ENCODE measurements at places on chromosomes 12 and 14.
A peak's percentile ranks its signal among the peaks of the same experiment; 100 is the strongest.

GRCh38 chr14:99671235-99672224 is 12.6 kb upstream of the CYP46A1 start:
- DNase-seq = no peak

GRCh38 chr12:120142231-120142877 is 25.8 kb upstream of the RAB35 start:
- DNase-seq = no peak

GRCh38 chr12:68240975-68241374 is 12.4 kb downstream of the IL22 start:
- no peak for DNase-seq

- no peak for DNase-seq
Measured at GRCh38 chr12:112309797-112310196, 72.4 kb downstream of the HECTD4 start.

DNA sequence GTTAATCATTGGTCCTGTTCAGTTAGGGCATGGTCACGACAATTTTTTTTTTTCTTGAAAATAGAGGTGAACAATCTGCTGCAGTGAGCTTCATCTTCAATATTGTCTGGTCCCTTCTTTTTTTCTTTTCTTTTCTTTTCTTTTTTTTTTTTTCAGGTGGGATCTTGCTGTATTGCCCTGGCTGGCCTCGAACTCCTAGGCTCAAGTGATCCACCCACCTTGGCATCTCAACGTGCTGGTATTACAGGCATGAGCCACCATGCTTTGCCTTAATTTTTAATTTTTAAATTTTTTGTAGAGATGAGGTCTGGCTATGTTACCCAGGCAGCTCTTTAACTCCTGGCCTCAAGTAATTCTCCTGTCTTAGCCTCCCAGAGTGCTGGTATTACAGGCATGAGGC is 36.5 kb downstream of the MIPOL1 start:
- no peak for DNase-seq

- no peak for DNase-seq
Measured at GRCh38 chr14:75411214-75411540, 16.6 kb upstream of the JDP2 start.

- no peak for DNase-seq
Measured at GRCh38 chr12:53064613-53065436, 14.4 kb downstream of the SPRYD3 start.

GRCh38 chr14:52954346-52955214 is 3.7 kb upstream of the FERMT2 start:
- DNase-seq = no peak

- DNase-seq = no peak
Measured at GRCh38 chr12:128853600-128854197, 421 bp downstream of the GLT1D1 start.

DNA sequence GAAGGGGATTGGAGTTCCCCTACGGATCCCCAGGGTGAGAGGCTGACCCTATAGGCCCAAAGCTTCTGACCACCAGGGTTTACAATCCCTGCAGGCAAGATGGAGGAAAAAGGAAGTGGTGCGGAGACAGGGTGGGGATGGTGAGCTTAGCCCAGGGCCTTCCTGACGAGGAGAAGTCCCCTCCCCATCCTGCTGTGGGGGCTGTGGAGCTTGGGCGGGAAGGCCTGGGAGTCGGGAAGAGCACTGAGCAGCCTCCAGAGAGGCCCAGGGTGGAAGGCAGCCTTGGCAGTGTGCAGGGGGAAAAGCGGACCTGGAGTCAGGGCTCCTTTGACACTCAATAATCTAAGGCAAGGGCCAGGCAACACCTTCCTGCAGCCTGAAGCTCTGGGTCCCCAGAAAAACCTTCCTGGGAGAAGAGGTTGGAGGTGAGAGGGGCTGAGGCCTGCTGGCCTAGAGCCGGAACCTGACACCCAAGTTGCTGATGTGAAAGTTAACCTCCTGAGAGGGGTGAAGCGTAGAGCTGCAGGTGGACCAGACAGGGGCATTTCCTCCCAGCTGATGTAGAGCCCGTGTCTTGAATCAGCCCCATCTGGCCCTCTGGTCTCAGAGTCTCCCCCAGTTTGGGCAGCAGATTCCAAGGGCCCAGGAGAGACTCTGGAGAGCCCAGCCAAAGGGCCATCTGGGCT is 6.0 kb downstream of the HDAC7 start:
- DNase-seq = no peak

GRCh38 chr12:94704452-94705306 is 54.3 kb upstream of the TMCC3 start:
- no peak for DNase-seq

GRCh38 chr12:70180130-70180529 is 63.1 kb upstream of the CNOT2 start:
- no peak for DNase-seq

DNA sequence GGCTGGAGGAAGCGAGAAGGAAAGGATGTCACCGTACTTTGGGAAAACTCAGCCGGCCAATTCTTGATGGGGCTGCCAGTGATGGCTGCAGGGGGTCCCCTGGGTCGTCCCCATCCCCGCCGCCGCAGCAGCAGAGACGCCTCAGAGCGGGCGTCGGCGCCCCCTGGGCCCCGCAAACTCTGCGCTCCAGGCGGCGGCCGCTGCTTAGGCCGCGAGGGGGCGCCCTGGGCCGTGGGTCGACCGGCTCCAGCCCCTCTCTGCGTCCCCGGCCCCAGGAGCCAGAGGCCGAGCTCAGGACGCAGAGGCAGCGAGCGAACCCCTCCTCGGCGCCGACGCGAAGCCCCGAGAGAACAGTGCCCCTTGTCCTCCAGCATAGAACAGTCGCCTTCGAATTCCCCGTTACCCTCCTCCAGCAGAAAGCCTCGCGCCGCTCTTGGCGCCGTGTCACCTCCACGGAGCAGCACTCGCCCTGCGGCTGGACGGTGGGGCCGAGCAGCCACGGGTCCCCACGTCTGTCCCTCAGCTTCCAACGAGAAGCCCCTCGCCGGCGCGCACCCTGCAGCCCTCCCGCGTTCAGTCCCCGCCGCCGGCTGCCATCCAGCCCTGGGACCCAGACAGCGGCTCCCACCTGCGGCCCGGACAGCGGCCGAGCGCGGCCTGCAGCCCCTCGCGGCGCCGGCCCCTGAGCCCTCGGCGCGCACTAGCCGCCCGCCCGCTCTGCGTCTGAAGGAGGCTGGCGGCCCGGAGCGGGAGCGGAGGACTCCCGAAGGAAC is 106.6 kb downstream of the PRICKLE1 start:
- DNase-seq = no peak

- DNase-seq = no peak
Measured at GRCh38 chr14:98408713-98409112, 863.3 kb downstream of the BCL11B start.

GRCh38 chr14:35161231-35161630 is 38.9 kb downstream of the PRORP start:
- DNase-seq = no peak

DNA sequence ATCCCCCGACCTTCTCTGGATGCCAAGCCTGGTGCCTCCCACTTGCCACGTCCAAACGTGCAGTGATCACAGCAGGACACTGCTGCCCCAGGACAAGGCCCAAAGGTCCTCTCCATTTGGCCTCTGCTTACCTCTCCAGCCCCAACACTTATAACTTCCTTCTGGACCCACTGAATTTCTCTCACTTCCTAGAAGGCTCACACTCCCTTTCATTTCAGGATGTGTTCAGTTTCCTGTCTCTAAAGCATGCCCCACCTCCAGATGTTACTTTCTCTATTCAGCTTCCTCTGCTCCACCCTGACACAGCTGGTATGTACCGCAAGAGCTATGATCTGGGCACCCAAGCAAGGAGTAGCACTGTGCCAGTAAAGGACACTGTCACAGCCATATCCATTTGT is 33.0 kb downstream of the CDKL1 start:
- peak; percentile 48 for DNase-seq

GRCh38 chr12:32305163-32305562 is 94.2 kb upstream of the FGD4 start:
- no peak for DNase-seq

DNA sequence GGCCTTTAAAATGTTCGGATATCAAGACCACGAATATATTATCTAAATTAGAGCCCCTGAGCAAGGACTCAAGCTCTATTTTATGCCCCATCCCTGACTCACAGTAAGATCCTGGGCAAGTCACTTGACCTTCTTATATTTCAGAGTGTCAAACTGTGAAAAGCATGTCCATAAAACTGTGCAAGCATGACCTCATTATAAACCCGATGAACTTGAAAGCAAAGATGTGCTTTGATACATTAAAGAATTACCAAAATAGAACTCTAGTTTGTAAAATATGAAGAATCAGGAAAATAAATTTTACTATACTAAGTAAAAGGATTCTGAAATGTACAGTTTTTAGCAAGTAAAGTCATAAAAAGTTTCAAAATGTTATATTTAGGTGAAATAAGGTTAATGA is 2.9 kb upstream of the CALM1 start:
- DNase-seq = no peak

DNA sequence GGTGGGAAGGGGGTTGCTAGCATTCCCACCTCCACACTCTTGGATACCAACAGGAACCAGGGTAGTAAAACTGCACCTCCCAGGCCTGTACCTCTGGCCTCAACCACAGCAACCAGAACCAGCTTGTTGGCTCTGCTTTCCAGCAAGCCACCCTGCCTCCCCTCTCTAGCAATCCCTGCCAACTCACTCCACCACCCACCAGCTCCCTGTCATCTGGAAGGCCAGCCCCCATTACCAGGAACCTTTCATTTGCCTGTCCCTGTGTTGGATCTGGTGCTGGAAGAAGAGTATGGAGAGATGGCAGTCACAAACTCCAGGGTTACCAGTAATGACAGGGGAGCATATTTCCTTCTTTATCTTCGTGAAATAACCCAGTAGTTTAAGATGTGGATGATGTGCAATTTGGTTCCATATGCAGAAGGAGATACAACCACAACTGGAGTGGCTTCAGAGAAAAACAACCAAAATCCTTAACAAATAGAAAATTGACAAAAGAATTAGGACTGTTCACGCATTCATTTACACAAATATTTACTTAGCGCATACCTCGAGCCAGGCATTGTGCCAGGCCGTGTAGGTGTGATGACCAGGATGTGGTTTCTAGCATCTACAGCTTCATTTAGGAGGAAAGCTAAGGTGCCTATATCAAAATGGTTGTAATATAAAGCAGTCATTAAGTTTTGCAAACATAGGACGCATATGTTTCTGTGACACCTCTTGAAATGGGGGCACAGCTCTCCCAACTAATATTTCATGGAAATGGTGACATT is 3.4 kb downstream of the B4GALNT3 start:
- DNase-seq = no peak

DNA sequence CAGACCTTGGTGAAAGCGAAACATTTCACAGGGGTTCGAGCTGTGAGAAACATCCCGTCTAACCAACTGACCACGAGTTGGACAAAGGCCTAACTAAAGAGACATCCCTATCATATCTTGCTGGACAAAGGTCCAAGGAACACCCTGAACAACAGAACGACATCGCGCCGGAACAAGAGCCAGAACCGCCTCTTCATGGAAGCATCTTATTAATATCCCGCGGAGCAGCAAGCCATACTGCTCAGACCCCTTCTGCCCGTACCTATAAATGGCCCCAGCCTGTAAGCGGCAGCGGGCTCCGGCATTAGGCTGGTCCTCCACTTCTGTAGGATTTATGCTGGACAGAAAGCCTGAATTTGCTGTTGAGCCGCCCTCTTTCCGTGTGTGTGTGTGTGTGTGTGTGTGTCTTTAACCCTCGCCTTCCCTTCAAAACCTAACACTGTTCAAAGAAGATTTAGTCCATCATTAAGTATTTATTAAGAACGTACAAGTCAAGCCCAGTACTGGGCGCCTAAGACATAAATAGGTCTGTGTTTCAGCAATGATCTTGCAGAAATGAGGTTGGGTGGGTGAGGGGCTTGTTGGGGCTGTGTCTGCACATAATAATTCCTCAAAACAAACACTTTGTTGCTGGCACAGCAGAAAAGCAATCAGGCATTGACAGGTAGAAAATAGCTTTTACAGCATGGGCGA is 1.9 kb downstream of the SLC6A15 start:
- DNase-seq = no peak

GRCh38 chr12:68510397-68510796 is 100.3 kb upstream of the RAP1B start:
- DNase-seq = no peak

GRCh38 chr12:74602881-74603672 is 65.4 kb downstream of the ATXN7L3B start:
- no peak for DNase-seq

DNA sequence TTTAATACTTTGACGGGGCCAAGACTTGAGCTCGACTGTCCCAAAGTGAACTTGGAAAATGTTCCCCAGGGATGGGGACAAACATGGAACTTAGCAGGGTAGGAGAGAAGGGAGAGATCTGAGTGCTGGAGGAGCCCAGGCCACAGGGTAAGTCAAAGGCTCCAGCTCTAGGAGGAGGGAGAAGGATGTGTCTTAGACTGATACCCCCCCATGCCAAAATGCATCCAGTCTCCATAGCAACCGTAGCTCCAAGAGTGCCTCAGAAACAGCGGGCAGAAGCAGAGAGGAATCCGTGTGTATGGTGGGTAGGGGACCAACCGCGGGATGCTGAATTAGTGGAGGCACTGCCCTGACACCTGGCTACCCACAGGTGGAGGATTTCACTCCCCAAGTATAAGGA is 845 bp upstream of the AGAP2 start:
- DNase-seq = no peak

- no peak for DNase-seq
Measured at GRCh38 chr14:50100805-50101204, 15.6 kb downstream of the VCPKMT start.

DNA sequence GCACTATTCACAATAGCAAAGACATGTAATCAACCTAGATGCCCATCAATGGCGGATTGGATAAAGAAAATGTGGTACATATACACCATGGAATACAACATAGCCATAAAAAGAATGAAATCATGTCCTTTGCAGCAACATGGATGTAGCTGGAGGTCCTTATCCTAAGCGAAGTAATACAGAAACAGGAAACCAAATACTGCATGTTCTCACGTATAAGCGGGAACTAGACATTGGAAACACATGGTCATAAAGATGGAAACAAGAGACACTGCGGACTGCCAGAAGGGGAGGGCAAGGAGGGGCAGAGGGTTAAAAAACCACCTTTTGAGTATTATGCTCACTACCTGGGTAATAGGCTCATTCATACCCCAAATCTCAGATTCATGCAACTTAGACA is 234.1 kb upstream of the PLXNC1 start:
- DNase-seq = no peak

DNA sequence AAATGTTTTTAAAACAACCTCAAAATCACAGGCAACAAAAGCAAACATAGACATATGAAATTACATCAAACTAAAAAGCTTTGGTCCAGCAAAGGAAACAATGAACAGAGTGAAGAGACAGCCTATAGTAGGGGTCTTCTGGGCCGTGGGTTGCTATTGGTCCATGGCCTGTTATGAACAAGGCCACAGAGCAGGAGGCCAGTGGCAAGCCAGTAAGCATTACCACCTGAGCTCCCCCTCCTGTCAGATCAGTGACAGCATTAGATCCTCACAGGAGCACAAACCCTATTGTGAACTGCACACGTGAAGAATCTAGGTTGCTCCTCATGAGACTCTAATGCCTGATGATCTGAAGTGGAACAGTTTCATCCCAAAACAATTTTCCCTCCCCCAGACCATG is 174.0 kb downstream of the DIO2 start:
- DNase-seq = no peak
